Caudate nucleus (tissue), 63 donors: ENCODE measurements at places on chromosomes 2 and 18.

- no peak for DNase-seq
These were observed 67.8 kb upstream of the ST6GAL2 start for GRCh38 chr2:106953779-106954178.

DNA sequence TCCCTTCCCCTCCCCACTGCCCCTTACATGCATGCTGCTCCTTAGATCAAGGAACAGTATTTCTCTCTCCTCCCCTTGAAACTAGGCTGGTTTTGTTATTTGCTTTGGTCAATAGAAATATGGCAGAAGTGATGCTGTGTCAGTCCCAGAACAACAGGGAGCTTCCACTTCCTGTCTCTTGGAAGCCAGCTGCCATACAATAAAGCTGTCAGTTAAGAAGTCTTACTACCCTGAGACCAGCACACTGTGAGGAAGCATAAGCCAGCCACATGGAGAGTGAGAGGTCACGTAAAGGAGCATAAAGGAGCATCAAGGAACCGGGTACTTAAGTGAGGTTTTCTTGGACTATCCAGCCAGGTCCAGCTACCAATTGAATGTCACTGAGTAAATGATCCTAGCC lies 126.6 kb downstream of the NOL4 start:
- no peak for DNase-seq

GRCh38 chr18:59033974-59034373 lies 105.7 kb upstream of the SEC11C start:
- no peak for DNase-seq

GRCh38 chr2:206274434-206275311 lies at the start of gene ZDBF2:
TSS of gene ZDBF2 (plus strand) at chr2:206274663. CDS start at chr2:206281850, 7,187 bp downstream.
- peak; percentile 51 for DNase-seq

DNA sequence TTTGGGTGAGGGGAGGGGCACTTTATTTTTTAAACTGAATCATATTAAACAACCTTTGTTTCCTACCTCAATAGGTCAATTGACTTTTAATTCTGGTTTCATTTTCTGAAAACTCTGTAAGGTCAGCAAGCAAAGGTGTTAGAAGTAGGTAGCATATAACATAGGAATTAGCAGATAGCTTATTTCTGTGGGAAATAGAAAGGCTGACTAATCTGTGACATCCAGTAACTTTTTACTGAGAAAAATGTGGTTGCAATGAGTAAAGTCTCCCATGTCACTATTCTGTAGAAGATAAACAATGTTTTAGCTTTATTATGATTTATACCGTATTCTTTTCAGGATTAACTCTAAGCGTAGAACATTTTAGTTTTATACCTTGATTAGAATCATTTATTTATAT lies 240.4 kb downstream of the PLCL1 start:
- DNase-seq, result no peak

DNA sequence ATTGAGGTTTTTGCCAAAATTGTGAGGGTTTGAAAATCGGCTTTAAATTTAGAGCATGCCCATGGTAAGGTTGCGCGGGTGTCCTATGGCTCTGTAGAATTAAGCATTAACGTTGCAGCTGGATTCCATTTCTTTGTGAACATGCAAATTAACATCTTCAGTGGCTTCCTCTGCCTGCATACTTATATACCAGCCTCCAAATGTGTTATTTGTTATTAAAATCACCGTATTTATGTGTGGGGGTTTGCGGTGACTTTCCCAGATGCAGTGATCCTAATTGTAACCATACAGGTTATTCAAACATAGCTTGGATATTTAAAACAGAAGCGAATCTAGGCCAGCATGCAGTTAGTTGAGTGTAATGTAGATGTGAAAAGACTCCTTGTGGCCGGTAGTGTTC lies 80.2 kb downstream of the TGOLN2 start:
- no peak for DNase-seq

GRCh38 chr2:181404472-181404871 lies 52.7 kb upstream of the ITGA4 start:
- no peak for DNase-seq

- DNase-seq, result no peak
These were observed 19.5 kb upstream of the DCDC2C start for GRCh38 chr2:3683748-3684454.

GRCh38 chr2:208638059-208638458 lies 231.5 kb downstream of the PTH2R start:
- no peak for DNase-seq

GRCh38 chr18:31356025-31356424 lies 20.6 kb upstream of the DSG4 start:
- DNase-seq, result no peak

DNA sequence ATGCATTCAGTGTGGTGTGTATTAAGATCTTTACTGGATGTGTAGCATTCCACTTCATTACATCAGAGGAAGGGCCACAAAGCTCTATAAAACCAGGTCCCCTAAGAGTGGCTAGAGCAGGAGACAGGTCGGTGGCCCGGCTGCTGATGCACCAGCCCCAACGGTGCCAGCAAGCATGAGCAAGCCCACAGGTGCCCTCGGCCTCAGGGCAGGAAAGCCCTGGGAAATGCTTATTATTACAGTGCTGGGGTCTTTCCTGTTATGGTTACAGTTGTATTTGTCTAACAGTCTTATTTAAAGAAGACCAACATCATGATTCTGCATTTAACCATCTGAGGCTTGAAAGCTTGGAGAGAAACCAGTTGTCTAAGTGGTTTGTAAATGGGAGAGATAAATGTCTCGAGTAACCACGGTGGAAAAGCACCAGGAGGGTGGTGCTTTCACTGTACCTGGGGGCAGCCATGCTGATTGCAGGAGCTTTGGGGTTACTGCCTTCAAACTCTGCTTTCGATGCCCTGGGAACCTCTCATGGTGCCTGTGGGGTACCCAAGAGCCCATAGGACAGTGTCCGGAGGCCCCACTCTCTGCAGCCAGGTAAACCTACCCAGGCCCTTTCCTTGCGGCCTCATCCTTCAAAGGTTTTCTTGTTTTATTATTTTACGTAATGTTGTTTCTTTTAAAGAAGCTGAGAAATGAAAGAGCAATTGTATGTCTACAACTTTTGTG lies 133.1 kb downstream of the SH3RF3 start:
- no peak for DNase-seq

GRCh38 chr18:74514860-74515495 lies 18.8 kb downstream of the CNDP2 start:
- DNase-seq, result no peak

DNA sequence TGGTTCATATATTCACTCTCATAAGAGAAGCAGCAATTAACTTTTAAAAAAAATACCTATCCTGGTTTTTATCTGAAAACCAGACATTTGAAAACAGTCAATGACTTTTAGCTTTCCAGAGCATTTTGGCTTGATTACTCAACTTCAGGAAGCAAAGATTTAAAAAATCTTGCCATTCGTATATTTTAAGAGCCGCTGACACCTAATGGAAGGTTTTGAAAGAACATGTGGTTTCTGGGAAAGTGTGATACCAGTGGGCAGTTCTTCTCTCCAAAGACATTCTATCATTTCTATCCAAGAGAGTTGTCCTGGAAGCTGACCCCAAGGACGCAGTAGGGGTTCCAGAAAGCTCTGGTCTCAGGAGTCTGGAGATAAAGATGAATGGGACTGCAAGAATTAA lies 234.7 kb downstream of the TTC32 start:
- no peak for DNase-seq

- no peak for DNase-seq
These were observed 6.3 kb downstream of the HDHD2 start for GRCh38 chr18:47143899-47144485.

GRCh38 chr2:8543383-8544170 lies 138.3 kb upstream of the ID2 start:
- DNase-seq, result no peak

GRCh38 chr2:69335311-69335710 lies 51.7 kb downstream of the GFPT1 start:
- no peak for DNase-seq

DNA sequence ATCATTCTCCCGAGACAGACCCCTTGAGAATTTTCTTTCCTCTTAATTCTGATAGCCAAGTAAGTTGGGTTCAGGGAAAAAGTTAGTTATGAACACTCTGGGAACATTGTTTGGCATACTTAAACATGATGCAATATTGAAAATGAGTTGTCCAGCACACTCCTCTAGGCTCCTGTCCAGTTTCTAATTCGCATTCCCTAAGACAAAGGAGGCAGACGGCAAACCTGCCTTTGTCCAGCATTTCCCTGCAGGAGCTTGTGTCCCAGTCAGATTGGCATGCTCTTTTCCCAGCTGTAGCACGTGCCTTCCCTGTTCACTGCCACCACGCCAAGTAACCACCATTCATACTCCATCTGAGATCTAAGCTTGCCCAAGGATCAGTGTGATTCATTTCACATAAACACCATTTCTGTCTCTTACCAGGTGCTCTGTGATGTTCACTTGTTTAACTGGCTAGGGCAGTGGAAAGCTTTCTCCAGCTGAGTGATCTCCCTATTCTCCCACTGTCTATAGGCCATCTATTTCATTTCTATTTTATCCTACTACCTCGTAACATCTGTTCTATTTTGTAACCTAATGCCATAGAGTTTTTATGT lies 150.0 kb upstream of the EPB41L3 start:
- no peak for DNase-seq

DNA sequence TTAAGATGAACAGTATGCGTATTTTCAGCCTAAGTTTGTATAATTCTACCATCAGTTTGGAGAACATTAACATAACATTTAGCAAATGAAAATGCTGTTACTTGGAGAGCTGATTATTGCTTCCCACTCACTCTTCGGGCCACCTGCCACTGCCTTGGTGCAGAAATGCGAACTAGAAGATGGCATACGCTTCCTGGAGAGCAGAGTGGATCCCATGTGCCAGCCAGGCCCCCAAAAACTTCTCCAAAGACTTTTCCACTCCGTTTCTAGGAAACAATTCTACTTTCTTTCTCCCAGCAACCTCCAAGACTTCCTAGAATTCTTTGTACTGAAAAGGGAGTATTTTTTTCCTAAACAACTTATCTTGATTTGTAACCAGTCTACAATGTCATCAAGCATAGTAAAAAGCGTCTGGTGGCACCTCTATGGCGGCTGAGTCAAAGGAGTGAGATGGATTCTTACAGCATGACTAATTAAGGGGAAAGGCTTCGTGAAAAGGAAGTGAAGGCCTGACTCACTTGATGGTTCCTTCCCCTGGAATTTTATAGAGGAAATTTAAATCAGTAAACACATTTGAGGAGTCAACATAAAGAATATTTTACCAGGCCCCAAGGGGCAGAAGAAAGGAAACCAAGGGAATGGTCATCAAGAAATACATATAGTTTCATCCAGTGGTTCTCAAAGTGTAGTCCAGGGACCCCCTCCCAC lies 36.6 kb downstream of the FEZ2 start:
- no peak for DNase-seq

DNA sequence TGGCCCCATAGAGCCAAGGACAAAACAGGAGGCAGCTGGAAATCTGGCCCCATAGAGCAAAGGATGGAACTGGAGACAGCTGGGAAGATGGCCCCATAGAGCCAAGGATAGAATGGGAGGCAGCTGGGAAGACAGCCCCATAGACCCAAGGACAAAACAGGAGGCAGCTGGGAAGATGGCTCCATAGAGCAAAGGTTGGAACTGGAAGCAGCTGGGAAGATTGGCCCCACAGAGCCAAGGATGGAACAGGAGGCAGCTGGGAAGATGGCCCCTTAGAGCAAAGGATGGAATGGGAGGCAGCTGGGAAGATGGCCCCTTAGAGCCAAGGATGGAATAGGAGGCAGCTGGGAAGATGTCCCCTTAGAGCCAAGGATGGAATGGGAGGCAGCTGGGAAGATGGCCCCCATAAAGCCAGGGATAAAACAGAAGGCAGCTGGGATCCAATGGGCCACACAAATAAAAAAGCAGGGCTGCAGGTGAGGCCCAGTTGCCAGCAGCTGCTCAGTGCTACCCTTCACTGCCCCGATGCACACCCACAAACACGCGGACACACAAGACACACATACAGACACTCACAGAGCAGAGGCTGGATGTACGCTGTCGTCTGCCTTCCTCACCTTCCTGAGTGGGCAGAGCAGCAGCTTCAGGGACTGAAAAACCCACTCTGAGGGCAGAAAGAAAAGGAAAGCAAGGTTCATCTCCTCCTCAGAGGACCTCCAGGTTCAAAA lies 505.4 kb upstream of the MYT1L start:
- no peak for DNase-seq

- DNase-seq, result no peak
These were observed 7.4 kb upstream of the CCNYL1 start for GRCh38 chr2:207704078-207704477.

DNA sequence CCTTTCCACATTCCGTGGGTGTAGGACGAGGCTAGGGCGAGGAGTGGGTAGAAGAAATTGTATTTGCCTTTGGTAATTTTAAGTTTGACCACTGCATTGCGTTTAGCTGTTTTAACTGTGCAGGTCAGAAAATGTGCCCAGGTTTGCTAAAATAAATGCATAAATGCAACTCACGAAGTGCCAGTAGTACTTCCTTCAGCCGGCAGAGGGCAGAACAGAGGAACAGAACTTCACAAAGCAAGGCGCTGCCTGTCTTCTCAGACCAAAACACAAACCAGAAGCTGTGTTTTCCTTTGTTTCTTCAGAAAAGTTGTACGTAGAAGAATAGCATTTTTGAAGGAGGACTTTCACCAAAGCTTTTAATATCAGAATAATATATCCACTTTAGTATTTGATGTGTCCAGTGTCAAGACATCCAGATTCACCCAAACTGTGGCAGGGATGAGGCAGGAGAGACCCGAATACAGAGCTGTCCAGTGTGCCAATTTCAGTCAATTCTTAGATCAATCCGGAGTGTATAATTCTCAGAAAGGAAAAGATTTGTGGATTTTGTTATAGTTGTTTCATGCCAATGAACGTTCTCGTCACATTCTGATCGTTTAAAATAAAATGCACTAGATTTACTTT lies 348.6 kb downstream of the DLGAP1 start:
- peak; percentile 51 for DNase-seq

- no peak for DNase-seq
These were observed 43.6 kb upstream of the TCF7L1 start for GRCh38 chr2:85089585-85089984.

- DNase-seq, result no peak
These were observed 424.5 kb upstream of the SPRED2 start for GRCh38 chr2:65856928-65857327.

DNA sequence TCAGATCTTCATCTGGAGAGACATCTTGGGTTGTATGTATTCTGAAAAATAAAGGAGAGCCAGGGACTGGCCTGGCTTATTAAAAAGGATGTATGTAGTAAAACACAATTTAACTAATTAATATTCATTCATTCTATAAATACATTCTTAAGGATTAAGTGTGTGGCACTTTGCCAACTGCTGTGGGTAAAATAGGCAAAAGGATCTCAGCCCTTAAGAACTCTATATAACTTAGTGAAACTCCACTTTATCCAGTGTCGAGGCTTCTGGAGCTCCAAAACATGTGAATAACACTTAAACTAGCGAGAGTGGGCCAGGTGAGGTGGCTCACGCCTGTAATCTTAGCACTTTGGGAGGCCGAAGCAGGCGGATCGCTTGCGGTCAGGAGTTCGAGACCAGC lies 7.7 kb upstream of the STK39 start:
- DNase-seq, result no peak

DNA sequence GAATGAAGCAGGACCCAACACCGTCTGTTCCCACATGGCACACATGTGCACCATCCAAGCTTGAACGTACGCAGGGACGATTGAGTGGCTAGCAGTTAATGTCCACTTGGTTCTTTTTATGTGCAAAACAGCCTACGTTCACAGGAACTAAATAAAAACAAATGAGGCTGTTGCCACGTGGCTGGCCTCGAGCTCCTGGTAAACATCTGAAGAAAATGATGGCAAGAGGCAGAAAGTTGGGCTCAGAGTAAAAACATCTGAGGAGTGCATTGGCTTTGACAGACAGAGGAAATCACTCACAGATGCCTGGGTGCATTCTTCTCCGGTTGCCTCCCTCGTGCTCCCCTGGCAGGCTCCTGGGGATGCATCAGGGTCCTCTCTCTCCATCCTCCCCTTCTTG lies 177.9 kb downstream of the NRP2 start:
- DNase-seq, result no peak

- DNase-seq, result no peak
These were observed 1081.5 kb upstream of the ZEB2 start for GRCh38 chr2:145601361-145601925.
